Nasal cavity respiratory epithelium epithelial cell of viscerocranial mucosa (primary cell): ENCODE measurements at places on chromosomes 5 and 9. TPM values are rescaled to one million over a fixed set of nuclear protein-coding genes. Genes with fewer than 3 reads are reported as not detected.

The HACD4 gene
- 1.7 and 7.9 TPM in 2 replicates for total RNA-seq

The LURAP1L gene
- 40.2 and 70.7 TPM in 2 replicates for total RNA-seq

The EQTN gene
- total RNA-seq: 0.14 TPM in 1 of 2 replicates, not detected in the other

The PCDHGA8 gene
- total RNA-seq: 0.34 and 1.3 TPM in 2 replicates

The KYAT1 gene
- total RNA-seq: 8.2 and 9.1 TPM in 2 replicates

The PCDHA12 gene
- total RNA-seq: under 0.01 and 3.8 TPM in 2 replicates

The SHISAL2B gene
- total RNA-seq: not detected in 2 replicates

The GARNL3 gene
- total RNA-seq: 3.4 and 7.6 TPM in 2 replicates
